ENCODE measurements at places on chromosomes 7 and 10.

- peak; percentile 86 for DNase-seq
Measured at GRCh38 chr10:71727738-71728737, 8.5 kb upstream of the C10orf105 start.

DNA sequence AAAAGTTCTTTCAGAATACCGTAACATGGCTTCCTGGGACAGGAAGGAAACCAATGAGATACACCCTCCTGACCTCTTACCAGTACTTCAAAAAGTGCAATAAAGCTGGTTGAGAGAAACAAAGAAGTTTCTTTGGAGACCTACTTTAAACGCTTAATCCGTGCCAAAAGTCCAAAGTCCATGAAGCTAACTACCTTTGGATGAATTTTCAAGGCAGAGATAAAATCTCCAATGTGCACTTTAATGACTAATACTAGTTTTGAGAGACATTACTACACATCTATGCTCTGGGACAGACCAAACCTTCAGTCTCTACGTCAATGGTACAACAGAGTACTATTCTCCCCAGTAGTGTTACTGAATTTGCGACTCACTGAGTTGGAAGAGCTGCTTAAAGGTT, 46.1 kb downstream of the UBE2H start:
- DNase-seq, result no peak

DNA sequence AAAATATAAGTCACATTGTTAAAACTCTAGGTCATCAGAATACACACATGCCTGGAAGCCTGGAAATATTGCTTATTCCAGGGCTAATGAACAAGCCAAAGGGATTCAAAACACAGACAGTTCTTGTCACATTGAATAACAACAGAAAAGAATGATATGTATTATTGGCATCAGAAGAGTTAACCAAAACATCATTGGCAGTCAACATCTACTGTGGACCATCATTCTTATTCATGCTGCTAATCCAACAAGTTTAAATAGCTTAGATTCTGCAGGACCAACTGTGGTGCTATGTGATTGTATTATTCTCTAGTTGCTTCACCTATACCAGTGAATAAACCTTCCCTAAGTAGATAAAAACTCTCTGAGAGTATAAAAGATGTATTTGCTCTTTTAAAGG, 198.3 kb downstream of the NEBL start:
- DNase-seq, result no peak

GRCh38 chr7:47688311-47689100, 106.6 kb upstream of the TNS3 start:
- DNase-seq, result no peak

DNA sequence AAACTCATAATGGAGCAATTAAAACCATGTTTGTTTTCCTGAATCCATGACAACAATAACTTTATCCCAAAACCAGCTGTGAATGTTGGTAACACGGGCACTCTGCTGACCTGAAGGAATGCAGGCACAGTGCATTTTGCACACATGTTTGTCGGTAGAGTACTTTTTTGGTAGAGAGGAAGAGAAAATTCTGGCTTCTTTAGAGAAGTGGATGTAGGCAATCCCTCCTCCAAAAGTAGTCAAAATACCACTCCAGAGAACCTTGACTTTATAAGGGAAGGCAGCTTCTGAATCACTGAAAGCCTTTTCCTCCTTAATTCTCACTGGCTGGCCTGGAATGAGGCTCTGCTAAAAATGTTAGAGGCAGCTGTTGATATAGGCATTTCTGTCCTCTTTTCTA, 15.8 kb upstream of the ACTA2 start:
- DNase-seq, result no peak

GRCh38 chr7:885261-885892, 9.0 kb downstream of the GET4 start:
- peak; percentile 61 for DNase-seq

DNA sequence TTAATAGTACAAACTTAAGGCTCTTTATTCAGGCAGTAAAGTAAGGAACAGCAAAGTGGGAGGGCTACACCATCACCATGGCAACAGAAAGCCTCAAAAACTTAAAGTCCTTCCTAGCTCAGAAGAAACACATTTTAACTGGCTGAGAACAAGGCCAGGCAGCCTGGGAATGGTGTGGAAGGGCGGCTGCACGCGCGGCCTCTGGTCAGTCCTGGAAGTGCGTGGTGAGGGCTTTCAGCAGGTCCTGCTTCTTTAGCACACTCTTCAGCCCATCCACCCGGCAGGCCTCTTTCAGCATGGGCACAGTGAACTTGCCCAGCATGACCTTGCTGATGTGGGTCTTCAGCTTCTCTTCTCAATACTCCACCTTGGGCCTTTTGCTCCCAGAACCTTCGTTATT, 133.0 kb downstream of the CYP26A1 start:
- no peak for DNase-seq

DNA sequence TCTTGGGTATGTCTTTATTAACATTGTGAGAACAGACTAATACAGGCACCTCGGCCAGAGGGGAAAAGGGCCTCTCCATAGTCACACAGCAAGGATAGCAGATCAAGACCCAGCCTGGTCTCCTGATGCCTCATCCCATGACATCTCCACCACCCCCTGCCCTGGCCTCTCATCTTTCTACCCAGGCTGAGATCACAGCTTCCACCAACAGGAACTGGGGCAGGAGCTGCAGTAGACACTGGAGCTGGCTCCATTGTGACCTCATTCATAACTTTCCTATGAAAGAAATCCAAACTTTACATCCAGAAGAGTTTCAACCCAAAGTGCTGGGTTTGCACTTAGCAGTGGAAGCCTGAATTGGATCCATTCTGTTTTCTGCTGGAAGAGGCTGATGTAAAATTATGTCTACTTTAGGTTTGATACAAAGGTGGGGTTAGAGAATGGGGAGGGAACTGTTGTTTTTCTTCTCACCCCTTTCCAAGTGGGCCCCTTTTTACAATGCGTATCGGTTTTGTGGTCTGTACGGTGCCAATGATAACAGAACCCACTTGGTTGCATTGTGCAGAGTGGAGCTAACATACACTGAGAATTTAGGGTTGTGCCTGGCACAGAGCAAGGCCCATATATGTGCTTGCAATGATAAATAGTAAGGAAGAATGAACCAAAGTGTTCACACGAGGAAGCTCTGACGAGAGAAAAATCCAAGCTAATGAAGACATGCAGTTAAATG, 28.6 kb upstream of the INSIG1 start:
- no peak for DNase-seq

DNA sequence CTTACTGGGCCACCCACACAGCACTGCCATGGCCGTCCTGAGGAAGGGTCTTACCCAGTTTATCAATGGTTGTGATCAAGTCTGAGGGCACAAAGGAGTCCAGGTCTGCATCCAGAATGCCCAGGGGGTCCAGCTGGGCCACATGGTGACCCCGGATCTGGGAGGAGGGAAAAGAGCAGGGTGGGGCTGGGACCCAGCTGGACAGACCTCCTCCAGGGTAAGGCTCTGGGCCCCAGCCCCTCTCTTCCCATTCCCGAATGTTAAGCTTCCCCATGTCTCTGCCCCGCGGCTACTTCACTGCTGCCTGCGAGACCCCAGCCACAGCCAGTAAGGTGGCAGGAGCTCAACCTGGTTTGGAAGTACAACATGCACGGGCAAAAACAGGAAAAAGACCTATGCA, 9.5 kb downstream of the OGDHL start:
- no peak for DNase-seq
